ENCODE measurements at places on chromosomes 16 and 17.

DNA sequence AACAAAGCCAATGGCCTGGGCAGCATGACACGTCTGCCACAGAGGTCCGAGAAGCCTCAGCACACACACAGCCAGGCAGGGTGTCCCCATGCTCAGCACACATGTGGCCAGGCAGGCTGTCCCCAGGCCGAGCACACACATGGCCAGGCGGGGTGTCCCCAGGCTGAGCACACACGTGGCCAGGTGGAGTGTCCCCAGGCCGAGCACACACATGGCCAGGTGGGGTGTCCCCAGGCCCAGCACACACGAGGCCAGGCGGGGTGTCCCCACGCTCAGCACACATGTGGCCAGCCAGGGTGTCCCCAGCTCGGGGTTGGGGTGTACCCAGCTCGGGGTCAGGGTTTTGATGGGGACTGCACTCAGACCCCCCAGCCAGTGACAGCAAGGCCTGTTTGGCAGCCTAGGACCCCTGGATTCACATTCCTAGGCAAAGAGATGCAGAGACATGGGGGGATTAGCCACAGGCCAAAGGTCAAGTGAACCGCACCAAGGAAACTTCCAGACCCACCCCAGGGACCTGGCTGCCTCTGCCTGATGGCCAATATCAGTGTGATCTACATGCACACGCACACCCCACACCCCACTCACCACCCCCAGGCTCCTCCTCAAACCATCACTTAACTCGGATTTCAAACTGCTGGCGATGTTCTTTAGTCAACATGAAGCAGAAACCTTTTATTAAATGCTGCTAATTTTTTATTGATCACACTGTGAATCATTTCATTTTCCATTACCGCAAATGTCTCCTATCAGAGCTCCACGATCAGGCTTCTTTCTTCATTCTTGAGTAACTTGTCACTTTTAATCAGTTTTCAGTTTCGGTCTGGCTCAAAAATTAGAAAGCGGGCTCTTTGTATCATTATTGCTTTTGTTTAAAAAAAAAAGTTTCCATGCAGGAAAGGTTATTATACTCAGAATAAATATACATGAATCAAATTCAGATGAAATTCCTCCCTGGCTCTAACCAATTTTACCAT is 111.4 kb downstream of the ZNF423 start:
- DNase-seq, result no peak

GRCh38 chr17:47119746-47120520 is 69.2 kb downstream of the CDC27 start:
- DNase-seq, result no peak

DNA sequence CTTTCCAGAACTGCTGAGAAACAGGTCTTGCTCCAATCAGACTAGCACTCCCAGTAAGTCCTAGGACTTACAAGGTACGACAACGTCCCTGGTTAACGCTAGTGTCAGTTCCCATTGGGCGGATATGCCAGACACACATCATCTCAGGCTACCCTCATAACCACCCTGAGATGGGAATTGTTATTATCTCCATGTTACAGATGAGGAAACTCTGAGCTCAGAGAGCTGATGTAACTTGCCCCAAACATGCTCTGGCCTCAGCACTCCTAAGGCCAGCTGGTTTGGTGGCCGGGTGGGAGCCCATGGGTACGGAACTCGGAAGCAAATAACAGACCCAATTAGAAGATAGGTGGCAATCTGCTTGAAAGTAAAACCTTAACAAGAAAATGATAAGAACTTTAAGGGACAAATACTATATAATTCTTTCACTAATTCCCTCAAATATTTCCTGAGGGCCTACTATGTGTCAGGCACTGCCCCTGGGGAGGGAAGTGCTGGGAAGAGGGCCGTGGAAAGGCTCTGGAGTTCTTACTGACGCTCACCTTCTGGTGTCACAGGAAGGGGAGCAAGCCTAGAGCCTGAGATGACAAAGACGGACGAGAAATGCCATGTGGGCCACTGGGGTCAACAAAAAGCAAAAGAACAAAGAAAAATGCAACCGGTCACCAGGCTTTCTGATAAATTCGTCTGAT is 6.9 kb downstream of the CREBBP start:
- no peak for DNase-seq

- no peak for DNase-seq
These were observed 86.7 kb downstream of the IRX5 start for GRCh38 chr16:55017321-55017720.

DNA sequence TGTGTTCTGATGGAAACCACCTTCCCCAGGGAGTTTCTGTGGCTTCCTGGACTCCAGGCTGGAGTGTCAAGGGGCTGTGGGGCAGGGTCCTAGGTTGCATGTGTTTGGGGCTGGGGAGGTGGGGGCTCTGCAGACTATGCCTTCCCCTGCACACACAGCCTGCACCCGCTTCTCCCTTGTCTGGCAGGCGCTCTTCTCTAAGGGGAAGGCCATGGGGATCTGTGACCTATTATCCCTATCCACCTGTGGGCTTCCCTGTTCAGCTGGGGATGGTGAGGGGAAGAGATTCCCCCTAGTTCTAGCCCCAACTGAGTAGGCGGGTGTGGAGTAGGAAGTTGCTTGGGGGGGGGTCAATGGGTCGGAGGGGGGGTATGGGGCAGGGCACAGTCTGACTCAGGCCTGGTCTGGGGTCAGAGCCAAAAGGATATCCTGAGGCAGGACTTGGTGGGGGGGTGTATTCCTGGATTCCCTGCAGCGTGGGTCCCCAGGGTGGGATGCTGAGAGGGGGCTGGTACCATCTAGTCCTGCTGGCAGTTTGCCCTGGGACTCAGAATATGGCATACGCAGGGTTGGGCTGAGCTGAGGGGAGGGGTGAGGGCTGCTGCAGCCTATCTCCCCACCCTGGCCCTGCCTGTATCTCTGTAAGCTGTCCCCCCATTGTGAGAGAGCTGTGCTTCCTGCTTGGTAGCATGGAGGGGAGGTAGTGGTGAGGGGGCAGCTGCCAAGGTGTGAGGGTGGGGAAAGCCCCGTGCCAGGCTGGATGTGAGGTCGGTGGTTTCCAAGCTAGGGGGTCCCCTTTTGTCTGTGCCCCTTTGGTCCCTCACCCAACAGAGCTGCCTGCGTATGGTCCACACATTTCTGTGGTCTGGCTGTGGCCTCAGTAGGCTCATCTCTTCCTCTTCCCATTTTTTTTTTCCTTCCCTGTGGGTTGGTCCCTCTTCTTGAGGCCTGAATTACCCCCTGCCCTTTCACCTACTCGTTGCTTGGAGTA is 14.7 kb downstream of the RARA start:
- DNase-seq, result no peak

GRCh38 chr16:81035975-81036750 is 521 bp downstream of the ATMIN start:
- DNase-seq, result no peak

GRCh38 chr16:30875871-30876801 is 17.7 kb downstream of the BCL7C start:
- DNase-seq, result no peak

DNA sequence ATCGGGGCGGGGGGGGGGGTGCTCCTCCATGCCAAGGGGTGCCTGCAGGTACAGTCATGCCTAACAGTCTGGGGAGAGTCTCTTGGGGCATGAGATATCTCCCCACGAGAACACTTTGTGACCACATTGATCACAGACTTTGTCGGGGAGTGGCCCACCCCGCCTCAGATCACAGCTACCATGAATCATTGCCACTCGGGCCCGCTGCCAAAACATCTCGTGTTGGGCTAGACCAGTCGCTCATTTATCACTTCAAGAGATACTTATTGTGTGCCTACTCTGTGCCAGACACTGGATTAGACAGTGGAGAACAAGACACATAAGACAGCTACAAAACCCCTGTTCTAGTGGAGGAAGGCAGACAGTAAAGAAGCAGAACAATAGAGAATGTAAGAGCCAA is 72.6 kb downstream of the CLEC16A start:
- DNase-seq, result no peak

- DNase-seq, result no peak
These were observed 14.2 kb downstream of the KIF1C start for GRCh38 chr17:5011928-5012327.

GRCh38 chr17:64403881-64404460 is 13.3 kb upstream of the PECAM1 start:
- no peak for DNase-seq

GRCh38 chr16:68596266-68596665 is 48.8 kb upstream of the CDH3 start:
- DNase-seq, result no peak

DNA sequence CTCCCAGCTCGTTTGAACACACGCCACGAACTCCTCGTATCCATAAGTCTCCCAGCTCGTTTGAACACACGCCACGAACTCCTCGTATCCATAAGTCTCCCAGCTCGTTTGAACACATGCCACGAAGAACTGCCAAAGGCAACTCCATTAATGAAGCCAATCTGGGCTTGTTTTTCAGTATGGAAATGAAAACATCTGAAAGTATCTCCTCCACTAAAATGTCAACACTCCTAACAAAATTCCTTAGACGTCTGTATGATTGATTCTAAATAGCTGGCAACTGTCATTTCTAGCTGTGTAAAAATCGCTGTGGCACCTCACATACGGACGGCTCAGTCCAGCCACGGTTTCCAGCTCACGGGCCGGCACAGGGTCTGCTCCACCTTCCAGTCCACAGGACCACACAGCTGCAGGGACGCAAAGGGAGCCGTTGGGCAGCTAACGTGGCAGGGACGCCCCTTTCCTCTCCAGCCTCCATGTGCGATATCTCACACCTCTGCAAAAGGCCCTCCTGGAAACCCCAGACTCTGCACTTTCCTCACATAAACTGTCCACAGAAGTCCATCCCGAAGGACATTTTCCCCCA is 67.1 kb upstream of the METRNL start:
- no peak for DNase-seq

DNA sequence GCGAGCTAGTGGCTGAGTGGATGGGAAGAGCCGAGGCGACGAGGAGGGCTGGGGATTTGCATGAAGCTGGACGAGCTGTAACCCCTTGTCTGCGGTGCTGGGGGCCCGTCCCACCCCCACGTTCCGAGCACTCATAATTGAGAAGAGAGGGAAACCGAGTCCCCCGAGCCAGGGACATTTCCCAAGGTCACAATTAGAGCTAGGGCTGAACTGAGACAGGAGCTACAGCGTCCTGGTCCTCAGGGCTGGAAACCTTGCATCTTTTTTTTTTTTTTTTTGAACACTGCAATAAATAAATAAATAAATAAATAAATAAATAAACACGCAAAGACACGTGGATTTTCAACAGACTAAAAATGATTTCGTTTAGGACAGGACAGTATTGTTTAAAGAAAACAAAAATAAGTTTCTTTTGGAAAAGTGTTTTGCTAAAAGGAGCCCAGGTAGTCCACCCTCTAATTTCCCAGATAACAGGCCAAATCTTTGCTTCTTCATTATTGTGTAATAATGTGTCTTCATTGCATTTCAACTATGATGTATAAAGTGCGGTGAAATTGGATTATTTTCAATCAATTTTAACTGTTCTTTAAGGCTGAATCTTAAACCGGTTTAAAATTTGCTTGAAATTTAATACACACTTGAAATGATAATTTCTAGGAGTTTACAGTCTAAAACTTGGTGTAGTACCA is 992 bp downstream of the GDPD1 start:
- DNase-seq, result no peak

DNA sequence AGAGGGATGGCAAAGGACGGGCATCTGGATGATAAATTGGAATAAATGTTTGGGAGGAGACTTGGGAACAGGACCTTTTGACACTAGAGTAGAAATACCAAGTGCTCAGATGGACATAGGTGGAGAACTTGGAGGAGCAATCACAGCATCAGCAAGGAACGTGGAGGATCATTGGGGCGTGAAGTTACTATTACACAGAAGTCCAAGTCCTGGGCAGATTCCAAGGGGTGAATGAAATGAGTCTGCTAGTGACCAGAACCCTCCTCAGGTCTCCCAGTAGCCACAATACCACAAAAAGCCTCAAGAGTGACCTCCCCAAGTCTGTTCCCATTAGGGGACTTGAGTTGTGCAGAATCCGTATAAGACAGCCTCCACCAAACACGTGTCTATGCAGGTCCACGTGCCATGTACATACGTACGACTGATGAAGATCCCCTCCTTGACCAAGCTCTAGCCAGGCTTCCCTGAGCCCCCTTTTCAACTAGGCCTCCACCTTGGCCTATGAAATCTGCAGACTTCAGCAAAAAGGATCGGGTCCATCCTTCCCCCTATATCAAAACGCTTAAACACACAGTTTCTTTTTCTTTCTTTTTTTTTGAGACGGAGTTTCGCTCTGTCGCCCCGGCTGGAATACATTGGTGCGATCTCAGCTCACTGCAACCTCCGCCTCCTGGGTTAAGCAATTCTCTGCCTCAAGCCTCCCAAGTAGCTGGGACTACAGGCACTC is 2.2 kb downstream of the C17orf67 start:
- DNase-seq, result no peak

- DNase-seq, result no peak
These were observed 7.6 kb upstream of the RPL13 start for GRCh38 chr16:89552913-89553312.

- DNase-seq, result no peak
These were observed 7.0 kb upstream of the KATNB1 start for GRCh38 chr16:57728336-57729181.

DNA sequence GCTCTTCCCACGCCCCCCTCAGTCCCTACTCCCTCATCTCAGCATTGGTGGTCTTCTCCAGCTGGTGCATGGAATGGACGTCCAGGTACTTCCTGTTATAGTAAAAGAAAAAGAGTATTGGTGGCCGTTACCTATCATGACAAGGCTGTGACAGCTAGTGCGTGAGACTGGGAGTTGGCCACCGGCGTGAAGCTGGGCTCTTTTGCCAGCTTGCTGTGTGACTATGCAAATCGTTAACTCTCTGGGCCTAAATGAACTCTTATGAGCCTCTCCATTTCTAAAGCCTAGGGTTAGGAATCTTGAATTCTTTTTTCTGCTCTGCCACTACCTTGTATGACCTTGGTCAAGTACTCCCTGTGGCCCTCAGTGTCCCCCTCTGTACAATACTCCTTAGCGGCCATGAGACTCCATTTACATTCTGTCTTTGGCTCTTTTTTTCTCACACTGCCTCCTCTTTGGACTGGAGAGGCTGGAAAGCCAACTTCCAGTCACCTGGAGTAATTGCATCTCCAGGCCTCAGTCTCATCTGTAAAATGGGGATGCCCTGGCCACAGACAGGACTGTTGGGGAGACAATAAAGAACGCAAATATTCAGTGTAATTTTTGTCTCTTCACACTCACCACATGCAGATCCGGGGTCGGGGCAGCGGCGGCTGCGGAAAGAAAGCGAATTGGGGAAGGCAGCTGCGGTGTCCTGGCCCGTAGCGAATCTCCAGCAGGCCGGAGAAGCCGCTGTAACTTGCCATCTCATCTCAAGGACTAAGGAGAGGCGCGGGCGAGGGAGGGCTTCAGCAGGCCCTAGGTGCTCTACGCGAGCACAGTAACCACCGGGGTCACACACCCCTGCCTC is 1.1 kb downstream of the CFAP119 start:
- no peak for DNase-seq

- DNase-seq, result peak; percentile 5
These were observed 46.1 kb upstream of the NLK start for GRCh38 chr17:27996202-27997043.

- DNase-seq, result no peak
These were observed 44.9 kb downstream of the SMURF2 start for GRCh38 chr17:64617125-64617780.

GRCh38 chr17:77372444-77373298 is 231.9 kb downstream of the SEC14L1 start:
- DNase-seq, result no peak

All from NCI-H2081 treated with DMSO at 0.1 percent for 48 hours (cell line).